ENCODE measurements at places on chromosomes 5 and 9.

- DNase-seq: no peak
Observed at GRCh38 chr5:80763873-80764647, 109.3 kb upstream of the DHFR start.

GRCh38 chr5:78591972-78592700, 56.4 kb downstream of the LHFPL2 start:
- DNase-seq: no peak

- no peak for DNase-seq
Observed at GRCh38 chr9:109117856-109118807, 1.6 kb downstream of the TMEM245 start.

GRCh38 chr5:2038321-2039179, 155.8 kb upstream of the IRX4 start:
- peak; percentile 89 for DNase-seq

- DNase-seq: no peak
Observed at GRCh38 chr9:109046346-109046745, 33.0 kb upstream of the CTNNAL1 start.

DNA sequence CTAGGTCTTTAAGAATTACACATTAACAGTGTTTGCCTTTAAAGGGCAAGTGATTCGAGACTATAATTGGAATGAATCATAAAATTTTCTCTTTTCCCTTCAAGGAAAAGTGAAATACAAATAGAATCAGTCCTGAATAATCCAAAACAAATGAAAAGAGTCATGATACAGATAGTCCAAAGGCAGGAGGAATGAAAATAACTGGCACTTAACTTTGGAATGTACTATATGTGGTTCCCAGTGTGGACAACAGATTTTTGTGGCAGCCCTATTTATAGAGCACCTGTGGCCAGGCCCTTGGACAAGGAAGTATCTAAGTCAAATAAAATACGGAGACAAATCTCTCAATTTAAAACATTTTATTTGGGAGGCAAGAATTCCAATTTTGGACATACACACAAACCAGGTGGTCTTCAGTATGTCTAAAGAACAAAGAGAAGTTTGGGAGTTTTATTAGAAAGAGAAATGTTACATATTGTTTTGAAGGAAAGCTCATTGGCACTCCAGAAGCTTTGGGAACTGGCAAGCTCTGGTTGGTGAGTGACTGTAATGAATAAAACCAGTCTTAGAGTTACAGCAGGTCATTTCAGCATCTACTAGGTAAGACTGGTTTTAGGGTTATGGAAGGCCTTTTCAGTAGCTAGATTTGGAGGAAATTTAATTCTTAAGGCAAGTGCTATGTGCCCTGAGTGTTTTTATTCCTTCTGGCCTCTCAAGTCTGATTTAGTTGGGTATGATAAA, 116.0 kb upstream of the PAM start:
- no peak for DNase-seq

DNA sequence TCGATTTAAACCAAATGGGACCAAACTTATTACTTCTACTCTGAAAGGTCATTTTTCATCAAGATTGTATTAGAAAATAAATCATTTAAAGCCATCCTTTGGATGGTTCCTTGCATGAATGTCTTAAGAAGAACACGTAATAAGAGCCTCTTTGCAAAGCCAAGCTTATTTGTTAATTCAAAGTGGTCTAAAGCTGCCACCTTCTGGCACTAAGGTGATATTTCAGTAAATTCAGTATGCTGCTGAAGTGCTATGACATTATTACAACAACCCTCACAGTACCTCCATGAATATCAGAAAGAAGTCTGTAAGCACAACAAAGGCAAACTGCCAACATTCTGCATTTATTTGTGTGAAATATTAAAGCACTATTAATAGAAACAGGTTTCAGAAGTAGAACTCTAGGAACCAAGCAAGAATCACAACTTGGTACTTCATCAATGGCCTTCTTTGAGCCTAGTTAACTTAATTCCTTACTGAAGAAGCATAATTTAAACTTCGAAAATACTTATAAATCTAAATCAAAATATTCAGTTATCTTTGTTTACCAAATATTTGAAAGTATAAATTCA, 53.1 kb upstream of the TYRP1 start:
- DNase-seq: no peak

GRCh38 chr5:129431406-129431805, 28.7 kb upstream of the ADAMTS19 start:
- DNase-seq: no peak

DNA sequence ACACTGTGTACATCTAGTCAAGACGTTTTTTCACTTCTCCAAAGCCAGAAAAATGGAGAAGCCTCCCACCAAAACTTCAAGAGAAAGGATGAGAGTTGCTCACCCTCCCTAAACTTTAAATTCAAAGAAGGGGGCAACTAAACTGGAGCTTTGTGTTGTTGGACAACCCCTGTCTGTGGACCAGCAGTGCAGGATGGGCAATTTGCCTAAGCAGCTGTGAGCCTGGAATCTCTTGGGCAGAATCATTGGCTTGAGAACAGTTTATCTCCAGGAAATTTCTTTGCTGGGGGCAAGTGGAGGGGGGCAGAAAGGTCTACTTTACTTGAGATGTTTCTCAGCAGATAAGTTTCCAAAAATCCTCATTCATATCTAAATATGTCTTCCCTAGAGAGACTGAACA, 151.8 kb downstream of the MUSK start:
- DNase-seq: no peak

GRCh38 chr5:80867233-80867632, 92.9 kb upstream of the RASGRF2 start:
- no peak for DNase-seq

DNA sequence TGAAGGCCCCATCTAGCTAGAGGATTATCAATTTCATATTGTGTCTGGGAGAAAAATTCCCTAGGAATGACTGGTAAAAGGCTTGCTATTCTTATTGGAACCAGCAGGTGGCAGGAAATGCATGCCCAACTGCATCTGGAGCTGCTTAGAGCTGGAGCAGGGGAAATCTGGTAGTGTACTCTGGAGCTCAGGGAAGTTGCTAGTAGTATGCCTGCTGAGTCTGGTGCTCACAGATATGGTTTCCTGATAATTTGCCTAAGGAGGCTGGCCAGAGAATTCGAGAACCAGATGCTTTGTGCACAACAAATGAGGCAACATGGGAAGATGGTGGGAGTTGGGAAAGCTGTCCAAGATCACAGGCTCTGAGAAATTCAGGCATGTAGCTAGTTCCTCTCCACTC, 53.7 kb downstream of the G3BP1 start:
- DNase-seq: peak; percentile 72

DNA sequence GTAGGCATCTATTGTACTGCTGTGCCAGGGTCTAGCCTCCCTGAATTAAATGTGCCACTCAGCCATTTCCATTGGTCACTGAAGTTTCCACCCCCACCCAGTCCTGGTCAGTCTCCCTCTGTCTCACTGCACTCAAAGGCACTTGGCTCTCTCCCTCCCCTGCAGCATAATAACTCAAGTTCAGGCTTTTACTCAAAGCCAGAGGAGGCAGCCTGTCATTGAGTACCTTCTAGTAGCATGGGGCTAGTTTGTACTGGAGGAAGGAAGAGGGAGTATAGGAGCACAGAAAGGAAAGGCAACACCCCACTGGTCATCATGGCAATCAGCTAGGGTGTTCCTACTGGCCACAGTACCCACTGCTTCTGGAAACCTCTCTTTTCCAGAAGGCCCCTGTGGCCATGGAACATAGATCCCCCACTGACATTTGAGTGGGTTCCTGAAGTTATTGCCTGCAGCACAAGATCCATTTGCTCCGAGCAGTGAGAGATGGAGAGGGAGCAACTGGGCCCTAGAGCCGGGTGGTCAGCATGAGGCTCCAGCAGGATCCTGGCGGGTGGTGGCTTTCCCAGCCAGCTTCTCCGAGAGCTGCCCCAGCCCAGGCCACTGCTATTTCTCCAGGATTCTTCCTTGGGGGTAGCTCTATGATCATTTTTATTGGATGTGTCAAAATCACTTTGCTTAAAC, 89.9 kb upstream of the CPEB4 start:
- no peak for DNase-seq

- DNase-seq: no peak
Observed at GRCh38 chr9:127873886-127874285, 3.6 kb downstream of the AK1 start.

GRCh38 chr5:172719211-172719610, 51.8 kb downstream of the DUSP1 start:
- no peak for DNase-seq

DNA sequence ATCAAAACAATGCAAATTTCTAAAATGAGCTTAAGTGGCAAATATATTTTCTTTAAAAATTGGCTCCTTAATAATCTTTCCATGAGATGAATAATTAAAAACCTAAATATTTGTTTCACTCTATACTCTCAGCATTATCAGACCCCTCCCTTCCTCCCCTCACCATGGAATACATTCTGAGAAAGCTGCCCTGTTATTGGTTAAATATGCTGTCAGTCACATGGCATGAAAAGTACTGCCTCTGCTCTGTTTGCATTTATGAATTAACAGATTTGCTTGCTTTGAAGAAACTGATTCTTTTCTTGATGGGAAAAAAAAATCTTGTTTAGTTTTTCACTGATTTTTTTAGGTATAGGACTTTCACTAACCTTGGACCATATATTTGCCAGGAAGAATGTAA, 17.0 kb upstream of the RPS23 start:
- no peak for DNase-seq

DNA sequence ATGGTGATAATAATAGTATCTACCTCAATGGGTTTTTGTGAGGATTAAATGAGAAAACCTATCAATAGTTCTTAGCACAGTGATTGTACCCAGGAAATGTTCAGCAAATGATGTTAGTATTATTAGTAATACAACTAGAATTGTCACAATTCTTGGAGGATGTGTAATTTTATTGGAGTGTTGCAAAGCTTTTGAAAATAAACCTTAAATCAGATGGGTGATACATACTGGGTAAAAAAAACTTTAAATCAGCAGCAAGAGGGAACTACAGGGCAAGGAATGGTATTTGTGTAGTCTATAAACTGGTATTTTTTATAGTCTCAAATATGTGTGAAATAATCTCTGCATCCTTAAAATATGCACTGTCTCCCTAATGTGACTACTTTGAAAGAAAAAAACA, 371.6 kb downstream of the PIK3R1 start:
- no peak for DNase-seq

DNA sequence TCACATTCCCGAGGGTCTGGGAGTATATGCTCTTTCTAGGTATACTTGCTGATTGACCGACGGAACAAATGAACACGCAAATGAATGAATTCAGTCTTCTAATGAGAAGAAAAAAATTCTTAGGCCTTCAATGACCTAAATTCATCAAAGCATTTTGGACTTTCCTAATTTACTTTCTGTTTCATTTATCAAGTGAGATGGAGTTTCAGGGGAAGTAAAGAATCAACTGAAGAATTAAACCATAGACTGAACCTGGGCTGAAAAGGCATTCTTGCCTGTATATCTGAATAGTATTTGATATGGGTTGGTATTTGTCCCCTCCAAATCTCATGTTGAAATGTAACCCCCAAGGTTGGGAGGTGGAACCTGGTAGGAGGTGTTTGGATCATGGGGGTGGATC, 64.1 kb downstream of the ZFAND5 start:
- no peak for DNase-seq
